ENCODE measurements at places on chromosomes 2 and 18.

- no peak for DNase-seq
Observed at GRCh38 chr2:164917296-164917903, 37.9 kb downstream of the SLC38A11 start.

GRCh38 chr2:12441750-12442475 lies 274.8 kb upstream of the TRIB2 start:
- DNase-seq: no peak

- DNase-seq: peak; percentile 1
Observed at GRCh38 chr2:237291138-237291792, 122.7 kb downstream of the COL6A3 start.

GRCh38 chr2:26976237-26976636 lies 5.8 kb downstream of the MAPRE3 start:
- DNase-seq: no peak

GRCh38 chr2:188870289-188870688 lies 103.9 kb upstream of the COL3A1 start:
- DNase-seq: no peak

GRCh38 chr2:66030553-66030952 lies 404.4 kb upstream of the MEIS1 start:
- DNase-seq: no peak

DNA sequence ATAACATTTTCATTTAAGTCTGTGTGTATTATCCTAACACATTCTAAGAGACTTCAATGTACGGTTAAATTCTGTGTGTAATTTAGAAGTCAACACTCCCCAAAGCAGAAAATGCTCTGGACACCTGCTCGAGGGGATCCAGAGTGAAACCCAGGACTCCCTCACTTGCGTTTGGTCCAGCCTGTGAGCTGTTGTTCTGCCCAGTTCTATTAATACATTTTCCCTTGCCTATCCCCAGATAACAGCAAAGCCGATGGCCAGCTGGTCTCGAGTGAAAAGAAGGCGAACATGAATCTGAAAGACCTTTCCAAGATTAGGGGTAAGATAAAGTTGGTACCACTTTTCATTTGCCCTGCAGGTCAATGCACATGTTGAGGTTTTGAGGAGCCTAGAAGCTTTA lies 31.0 kb upstream of the SP100 start:
- DNase-seq: no peak

- DNase-seq: no peak
Observed at GRCh38 chr18:59650266-59650820, 46.9 kb downstream of the CCBE1 start.

DNA sequence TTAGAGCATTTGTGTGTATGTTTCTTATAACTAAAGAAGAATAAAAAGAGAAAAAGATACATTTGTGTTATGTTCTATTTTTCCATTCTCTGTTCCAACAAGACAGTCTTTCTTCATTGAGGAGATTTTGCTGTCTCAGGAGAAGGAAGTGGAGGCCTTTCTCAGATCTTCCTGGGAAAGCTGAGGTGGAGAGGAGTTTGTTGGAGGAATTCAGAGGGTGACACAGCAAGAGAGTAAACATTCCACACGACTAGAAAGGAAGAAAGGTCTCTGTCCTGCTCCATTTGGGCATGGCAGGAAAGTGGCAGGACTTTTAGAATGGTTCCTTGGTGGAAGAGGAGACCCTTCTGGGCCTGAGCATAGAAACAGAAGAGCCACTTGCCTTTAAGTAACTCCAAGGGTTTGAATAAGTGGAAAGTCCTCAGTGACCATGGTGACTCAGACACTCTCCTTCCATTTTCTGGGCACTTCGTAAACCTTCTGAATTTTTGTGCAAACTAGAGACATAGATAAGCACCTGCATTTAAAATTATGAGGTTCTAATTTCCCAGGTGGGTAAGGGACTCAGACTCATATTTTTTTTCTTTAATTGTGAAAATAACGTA lies 52.3 kb upstream of the COL5A2 start:
- DNase-seq: no peak

DNA sequence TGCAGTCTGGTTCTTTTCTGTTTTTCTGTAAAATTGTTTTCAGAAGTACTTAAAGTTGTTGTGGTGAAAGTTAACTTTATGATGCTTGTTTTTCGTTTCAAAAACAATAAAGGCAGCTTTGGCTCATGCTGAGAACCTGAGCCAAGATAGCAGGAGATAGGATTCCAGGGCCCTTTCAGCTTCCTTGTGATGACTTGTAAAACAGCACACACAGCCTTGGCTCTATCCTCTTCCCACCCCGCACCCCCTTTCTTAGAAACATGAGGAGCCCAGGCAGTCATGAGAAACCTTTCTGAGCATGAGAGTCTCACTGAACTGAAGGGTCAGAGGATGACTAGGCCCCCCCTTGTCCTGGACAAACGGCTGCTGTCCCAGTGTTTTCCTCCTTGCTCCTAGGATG lies 12.4 kb upstream of the CHRNA1 start:
- no peak for DNase-seq

DNA sequence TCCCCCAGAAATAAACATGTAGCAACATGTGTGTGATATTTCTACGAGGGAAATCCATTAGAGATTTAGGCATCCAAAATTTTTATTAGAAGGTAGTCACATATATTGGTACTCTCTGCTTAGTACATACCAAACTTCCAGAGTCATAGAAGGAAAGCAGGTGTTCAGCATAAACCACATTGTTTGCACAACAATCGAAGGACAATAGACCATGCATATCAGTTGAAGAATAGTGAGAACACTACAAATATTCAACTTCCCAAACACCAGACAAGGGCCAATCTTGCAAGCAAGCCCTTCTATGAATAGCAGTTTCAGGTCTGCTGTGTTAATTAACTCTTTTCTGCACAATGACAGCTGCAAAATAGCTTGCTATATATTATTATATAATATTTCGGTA lies 702.2 kb downstream of the ERBB4 start:
- no peak for DNase-seq

- no peak for DNase-seq
Observed at GRCh38 chr2:232126301-232127099, 165.0 kb downstream of the DIS3L2 start.

- no peak for DNase-seq
Observed at GRCh38 chr2:140585016-140585415, 1545.8 kb downstream of the LRP1B start.

- no peak for DNase-seq
Observed at GRCh38 chr2:4588606-4589005, 885.2 kb downstream of the DCDC2C start.

GRCh38 chr2:161122772-161123530 lies 37.3 kb upstream of the TANK start:
- no peak for DNase-seq

- DNase-seq: no peak
Observed at GRCh38 chr2:169526451-169526850, 16.9 kb downstream of the KLHL41 start.

Measured in stimulated activated CD4-positive, alpha-beta T cell treated with anti-CD3 and anti-CD28 coated beads, Interleukin-1b, Interleukin-23, amount 100 ng/mL, for 24 hours (primary cell).